Activated CD4-positive, alpha-beta T cell treated with anti-CD3 and anti-CD28 coated beads, Interleukin-2, amount 50 U/mL, for 4 hours (primary cell): ENCODE measurements at places on chromosomes 12 and 14.

GRCh38 chr14:80608563-80608962, 333.0 kb downstream of the CEP128 start:
- DNase-seq = no peak

GRCh38 chr12:119920064-119920463, 42.9 kb upstream of the CIT start:
- no peak for DNase-seq

DNA sequence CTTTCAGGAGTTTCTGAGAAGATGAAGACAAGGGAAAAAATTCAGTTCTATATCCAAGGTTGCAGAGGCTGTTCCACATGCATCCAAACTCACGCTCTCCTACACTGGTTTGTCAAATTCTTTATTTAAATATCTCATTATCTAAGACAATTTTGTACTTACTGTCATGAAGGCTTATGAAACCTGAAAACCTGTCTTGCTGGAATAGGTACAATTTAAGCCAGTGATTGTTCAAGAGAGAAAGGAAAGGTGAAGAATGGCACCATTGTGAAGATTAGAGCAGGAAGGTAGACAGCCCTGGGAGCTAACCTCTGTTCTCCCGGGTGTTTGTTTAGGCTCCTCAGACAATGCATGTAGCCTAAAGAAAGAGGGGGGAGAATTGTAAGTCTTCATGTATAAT, 315.1 kb upstream of the PRKD1 start:
- DNase-seq = no peak

GRCh38 chr14:29123017-29123416, 356.4 kb downstream of the FOXG1 start:
- DNase-seq = no peak

DNA sequence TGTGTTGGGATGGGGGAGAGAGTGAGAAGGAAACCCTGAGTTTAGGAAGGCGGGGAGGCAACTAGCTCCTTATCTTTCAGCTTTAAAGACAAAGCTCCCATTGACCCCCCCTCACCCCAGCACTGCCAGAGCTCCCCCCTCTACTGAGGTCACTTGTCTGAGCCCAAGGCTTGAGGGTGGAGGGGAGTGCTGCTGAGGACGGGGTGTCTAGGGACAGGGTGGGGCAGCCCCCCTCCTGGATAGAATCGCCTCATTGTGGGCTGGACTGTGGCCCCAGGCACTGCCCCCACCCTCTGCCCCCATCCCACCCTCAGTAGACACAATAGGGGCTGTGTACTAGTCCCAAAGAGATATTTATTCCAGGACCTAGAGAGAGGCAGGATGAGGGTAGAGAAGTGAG, 3.0 kb downstream of the ERBB3 start:
- no peak for DNase-seq

DNA sequence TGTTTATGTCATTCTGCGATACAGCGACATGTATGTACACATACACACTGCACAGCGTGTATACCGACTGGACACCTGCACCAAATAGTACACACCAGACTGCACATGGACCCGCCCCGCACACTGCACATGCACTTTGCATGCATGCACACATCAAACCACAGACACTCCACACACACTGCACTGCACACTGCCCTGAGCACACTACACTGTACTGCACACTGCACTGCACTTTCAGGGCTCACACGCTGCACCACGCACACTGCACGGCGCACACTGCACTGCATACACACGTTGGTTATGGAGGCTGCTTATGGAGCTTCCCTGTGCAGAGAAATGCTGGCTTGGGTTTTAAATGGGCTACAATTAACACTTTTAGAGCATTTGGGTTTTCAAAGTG, 1.6 kb downstream of the PAPLN start:
- DNase-seq = no peak

DNA sequence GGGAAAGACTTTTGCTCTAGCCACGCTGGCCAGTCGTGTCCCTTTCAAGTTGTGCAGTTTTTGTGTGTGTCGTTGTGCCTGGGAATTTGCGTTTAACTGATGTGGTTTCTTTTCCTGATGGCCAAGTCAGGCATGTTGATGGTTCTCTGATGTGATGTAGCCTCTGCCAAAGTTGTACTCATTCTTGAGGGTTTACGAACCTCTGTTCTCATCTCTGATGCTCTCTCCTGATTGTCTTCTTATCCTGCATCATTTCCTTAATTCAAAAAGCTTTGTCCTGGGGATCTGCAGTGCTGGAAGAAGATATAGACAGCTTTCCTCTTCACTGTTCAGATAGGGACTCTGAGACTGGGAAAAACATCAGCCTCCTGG, 25.4 kb downstream of the CD9 start:
- no peak for DNase-seq

DNA sequence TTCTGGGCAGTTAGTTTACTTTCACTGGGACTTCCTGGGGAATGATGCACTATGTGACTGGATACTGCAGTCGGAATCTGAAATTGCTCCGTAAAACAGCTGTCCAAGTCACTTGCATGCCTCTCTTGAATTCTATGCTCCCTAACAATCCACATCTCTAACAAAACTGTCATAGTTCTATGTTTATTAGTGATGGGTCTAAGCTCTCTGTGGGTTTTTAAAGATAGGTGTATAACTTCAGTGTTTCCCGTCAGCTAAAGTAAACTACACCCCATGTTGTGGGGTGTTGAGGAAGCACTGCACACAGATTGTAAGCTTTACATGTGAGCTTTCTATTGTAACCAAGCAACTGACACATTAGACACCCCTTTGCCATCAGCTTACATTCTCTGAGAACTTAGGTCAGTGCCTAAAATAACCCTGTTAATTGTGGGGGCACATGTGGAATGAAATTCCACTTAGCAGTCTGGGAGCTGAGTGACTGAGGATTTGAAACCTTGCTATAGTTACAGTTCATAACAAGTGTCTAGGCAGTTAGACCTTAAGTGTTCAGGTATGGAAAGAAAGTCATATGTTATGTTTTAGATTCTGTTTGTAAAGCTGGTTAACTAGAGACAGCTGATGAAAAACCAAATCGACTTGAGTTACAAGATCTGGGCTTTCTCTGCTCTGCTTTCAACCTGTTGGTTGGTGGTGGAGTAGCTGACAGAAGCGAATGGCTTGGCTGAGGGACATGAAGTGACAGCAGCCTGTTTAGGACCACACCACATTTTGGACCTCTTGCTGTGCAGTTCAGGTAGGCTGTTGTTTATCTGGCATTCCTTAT, 165.7 kb downstream of the AKAP6 start:
- DNase-seq = no peak

- DNase-seq = no peak
Observed at GRCh38 chr14:30893819-30894218, 19.5 kb downstream of the COCH start.

DNA sequence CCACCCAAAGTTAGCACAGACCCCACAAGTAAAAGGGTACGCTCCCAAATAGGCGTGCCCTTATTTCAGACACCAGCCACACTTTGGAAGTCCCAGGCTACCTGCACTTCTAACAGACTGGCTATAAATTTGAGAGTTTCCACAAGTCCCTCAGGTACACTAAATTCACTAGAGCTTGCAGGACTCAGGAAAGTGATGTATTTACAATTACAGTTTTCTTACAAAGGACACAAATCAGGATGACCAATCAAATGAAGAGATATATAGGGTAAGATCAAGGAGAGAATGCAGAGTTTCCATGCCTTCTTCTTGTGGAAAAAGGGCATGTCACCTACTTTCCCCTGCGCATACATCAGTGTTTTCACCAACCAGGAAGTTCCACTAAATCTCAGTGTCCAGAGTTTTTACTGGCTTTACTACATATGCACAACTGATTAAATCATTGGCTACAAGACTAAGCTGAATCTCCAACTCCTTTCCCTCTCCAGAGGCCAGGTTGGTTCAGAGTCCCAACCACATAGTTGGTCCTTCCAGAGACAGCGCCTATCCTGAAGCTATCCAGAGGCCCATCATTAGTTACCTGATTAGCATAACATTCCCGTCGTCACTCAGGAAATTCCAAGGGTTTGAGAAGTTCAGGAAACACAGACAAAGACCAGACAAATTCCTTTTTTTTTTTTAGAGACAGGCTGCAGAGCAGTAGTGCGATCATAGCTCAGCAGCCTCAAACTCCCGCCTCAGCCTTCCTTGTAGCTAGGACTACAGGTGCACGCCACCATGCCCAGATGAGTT, 84.2 kb downstream of the DENND5B start:
- no peak for DNase-seq

DNA sequence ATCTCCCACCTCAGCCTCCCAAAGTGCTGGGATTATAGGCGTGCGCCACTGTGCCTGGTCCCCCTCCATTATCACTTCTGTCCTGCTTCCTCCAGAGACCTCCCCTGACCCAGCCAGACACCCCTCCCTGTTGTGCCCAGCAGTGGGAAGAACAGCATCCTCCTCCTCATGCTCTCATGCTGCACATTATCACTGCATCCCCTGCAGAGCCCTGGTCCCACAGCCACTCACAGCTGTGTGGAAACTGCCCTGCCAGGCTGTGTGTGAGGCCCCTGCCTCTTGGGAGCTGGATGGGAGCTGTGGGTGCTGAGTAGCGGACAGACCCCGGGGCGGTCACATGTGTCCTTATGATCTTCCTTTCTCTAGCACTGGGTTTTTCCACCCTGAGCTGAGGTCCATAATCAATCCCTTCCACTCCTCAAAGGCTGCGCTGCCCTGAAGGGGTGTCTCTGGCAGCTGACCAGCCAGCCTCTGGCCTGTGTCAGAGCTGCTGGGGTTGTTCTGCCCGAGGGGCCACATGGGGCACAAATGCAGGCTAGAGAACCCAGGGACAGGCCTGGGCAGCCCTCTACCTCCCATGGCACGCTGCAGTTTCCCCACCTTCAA, 9.2 kb downstream of the HIP1R start:
- DNase-seq = no peak

DNA sequence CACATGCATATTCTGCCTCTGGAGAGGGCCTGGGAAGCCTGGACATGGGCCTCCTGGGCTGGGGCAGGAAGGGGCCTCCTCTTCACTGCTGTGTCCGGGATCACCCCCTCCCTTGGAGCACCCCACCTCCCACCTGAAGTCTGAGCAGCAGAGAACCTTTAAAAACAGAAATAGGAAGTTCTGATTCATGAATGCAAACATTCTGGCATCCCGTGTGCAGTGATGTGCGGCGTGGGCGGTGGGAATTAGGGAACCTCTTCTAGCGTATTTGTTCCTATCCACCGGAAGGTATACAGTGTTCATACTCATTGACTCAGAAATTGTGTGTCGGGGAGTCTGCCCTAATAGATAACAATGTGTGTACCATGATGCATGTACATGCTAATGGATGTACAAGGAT, 46.2 kb downstream of the C14orf132 start:
- no peak for DNase-seq

GRCh38 chr12:83404521-83404920, 717.8 kb downstream of the TMTC2 start:
- DNase-seq = no peak

GRCh38 chr12:6229224-6230218, 29.3 kb downstream of the CD9 start:
- no peak for DNase-seq

DNA sequence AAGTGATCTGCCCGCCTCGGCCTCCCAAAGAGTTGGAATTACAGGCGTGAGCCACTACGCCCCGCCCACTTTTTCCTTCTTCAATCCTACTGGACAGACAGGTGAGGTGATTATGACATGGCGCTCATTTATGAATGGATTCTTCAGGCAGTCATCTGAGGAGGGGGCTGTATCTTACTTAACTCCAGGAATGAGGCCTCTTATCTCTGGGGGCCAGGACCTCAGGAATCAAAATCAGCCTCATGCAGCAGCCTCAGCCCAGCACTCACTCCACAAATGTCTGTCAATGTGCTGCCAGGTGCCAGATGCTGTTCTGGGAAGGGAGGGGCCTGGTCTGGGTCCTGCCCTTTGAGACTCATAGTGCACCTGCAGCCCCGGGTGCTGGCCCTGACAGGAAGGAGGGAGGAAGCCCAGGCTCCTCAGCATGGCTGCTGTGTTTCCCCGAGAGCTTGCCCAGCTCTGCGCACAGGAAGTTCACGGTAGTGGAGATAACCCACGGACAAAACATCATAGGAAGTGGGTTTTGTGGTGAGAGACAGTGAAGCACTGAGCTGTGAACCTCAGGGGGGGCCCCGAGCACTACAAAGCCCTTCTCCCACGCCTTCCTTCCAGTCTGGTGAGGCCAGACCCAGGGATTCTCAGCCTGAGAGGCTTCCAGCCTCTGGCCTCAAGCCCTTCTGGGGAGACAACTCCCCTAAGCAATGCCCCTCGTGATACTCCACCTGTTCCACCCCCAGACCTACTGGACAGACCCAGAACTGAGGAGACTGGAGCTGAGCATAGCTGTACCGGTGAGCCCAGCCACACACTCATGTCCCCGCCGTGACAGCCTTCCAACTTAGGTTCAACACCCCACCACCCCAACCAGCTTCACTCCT, 22.3 kb downstream of the GALNT6 start:
- DNase-seq = peak; percentile 80

DNA sequence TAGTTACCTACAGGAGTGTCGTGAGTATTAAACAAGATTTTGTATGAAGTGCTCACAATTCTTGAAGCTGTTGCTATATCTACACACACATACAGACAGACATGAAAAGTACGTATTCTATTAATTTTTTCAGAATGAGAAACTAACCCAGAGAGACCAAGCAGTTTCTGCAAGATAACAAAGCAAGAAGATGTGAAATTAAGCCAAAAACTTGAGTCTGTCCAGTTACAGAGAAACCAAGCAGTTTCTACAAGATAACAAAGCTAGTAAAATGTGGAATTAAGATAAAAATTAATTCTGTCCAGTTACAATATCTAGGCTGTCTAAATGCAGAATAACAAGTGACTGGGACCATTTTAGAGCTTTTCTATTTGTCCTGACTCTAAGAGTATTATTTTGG, 132.4 kb downstream of the ALG10B start:
- no peak for DNase-seq

GRCh38 chr14:80930095-80930494, 11.4 kb downstream of the CEP128 start:
- DNase-seq = no peak

DNA sequence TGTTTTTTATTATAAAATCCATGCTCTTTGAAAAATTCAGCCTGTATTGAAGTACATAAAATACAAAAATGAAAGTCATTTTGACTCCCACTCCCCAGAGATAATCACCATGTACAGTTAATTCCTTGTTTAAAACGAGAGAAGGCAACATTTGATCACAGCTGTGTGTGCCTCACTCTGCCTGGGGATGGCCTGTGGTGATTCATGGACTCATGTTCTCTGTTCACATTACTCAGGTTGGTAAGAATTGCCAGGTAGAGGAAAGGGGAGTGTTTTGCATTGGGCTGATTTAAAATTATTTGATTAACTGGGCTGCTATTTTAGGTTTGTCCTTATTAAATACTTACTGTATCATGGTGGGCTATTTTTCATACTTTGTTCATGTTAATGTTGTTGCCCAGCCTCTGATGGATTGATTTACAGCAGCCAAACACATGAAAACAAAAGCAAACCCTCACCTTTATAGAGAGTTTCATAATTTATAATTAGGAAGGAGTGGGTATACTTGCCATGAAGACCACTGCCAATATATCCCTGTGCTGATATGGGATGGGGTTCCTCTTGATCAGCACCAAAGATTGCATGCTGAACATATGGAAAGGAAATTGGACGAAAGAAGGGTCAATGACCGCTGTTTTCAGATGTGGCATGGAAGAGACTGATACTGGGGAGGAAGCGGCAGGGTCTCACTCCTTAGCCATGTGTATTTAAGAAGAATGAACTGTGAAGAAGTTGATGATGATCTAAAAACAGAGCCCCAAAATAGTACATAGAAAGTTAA, 3.0 kb downstream of the ZBTB1 start:
- DNase-seq = peak; percentile 42

GRCh38 chr14:104820669-104821228, 19.8 kb downstream of the ZBTB42 start:
- DNase-seq = no peak

- DNase-seq = no peak
Observed at GRCh38 chr12:54352891-54353874, 11.1 kb downstream of the GPR84 start.
